ENCODE measurements at places on chromosomes 2 and 18. TPM values are rescaled to one million over a fixed set of nuclear protein-coding genes. Genes with fewer than 3 reads are reported as not detected.

Gene PMAIP1
- total RNA-seq, result 9.9 TPM

Gene SERPINB7
- total RNA-seq, result 0.68 TPM

Gene RBBP8
- 29.4 TPM for total RNA-seq

Gene CACNB4
- total RNA-seq, result 3.3 TPM

Gene CKAP2L
- total RNA-seq, result 8.6 TPM

DNA sequence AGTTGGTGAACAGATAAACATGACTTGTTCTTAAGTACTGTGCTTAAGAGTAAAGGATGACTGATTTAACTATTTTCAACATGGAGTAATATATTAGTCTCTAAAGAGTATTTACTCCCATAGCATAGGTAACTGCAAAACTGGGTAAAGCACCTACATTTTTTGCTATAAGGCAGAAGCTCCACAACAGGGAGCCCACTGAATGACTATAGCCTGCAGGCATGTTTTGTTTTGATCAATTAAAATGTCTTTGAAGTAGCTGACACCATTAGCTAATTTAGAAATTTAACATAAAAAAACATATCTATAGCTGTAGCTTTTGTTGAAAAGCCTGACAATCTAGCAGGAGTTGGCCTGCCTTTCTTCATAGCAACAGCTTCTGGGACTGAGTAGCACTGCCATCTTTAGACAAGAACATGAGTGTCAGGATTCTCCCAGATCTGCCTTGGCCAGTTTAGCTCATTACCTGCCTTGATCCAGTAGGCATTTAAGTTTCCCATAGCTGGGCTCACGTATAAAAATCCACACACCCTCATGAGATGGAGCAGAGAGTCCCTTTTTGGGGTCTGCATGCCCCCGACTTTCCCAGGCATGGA lies 1935.1 kb upstream of the PIK3C3 start:
- no peaks in the 10 kb centered on the region for H3K27me3 ChIP-seq
- H3K4me3 ChIP-seq, result no peak overlapping the region
- H3K27ac ChIP-seq, result no peak overlapping the region
- DNase-seq, result no peak

GRCh38 chr2:113965644-113966043 lies 75.8 kb downstream of the ACTR3 start:
- peaks cover 2% of the 10 kb centered on the region for H3K36me3 ChIP-seq
- DNase-seq, result no peak
- peaks cover 14% of the 10 kb centered on the region for H3K4me1 ChIP-seq
- H3K4me3 ChIP-seq, result no peak overlapping the region
- no peaks in the 10 kb centered on the region for H3K27me3 ChIP-seq
- no peak overlapping the region for H3K27ac ChIP-seq

DNA sequence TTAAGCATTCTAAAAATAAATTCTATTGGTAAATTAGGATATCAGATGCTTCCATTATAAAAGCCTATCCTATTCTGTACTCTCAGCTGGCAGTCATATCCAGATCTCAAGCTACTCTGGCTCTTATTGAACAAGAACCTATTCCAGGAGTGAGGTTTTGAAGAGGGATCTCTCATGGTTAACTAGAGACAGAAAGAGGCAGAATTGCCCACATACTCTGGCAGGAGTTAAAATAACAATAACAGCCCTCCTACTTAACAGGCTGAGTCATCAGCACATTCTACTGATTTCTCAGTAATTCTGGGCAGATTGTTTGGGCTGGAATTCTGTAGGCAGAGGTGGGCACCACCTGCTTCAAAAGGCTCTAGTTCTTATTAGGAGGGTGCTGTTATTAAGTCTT lies 142.0 kb upstream of the UNC80 start:
- no peak overlapping the region for H3K27ac ChIP-seq
- DNase-seq, result no peak
- H3K36me3 ChIP-seq, result no peaks in the 10 kb centered on the region
- no peak overlapping the region for H3K4me3 ChIP-seq
- peaks cover 2% of the 10 kb centered on the region for H3K27me3 ChIP-seq

DNA sequence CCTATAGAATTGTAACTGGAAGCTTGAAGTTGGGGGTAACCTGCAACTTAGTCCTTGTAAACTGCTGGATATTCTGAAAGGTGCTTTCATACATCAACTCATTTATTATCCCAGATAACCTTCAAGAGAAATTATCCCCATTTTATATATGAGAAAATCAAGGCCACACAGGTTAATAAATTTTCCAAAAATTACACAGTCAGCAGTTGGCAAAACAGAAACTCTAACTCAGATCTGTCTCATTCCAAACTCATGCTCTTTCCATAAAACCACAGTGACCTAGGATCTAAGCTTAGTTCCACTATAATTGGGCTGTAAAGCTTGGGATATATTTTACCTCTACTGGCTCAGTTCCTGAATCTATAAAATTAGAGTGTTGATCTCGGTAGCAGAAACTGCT lies 167.6 kb upstream of the DDX18 start:
- H3K4me3 ChIP-seq, result no peak overlapping the region
- peaks cover 20% of the 10 kb centered on the region for H3K27me3 ChIP-seq
- H3K27ac ChIP-seq, result no peak overlapping the region
- no peaks in the 10 kb centered on the region for H3K4me1 ChIP-seq
- no peak for DNase-seq
- no peaks in the 10 kb centered on the region for H3K36me3 ChIP-seq

DNA sequence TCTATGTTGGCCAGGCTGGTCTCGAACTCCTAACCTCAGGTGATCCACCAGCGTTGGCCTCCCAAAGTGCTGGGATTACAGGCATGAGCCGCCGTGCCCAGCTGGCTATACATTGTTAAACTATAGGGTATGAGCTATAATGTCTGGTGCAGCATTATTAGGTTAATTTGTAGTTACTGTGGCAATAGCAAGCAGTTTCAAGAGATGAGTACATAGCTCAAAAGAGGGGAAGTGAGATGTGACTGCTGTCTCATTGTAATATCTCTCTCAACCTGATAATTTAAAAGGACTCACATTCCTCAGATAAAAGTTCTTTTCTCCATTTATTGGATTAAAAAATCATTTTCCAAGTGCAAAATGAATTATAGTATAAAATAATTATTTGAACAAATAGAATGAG lies 116.4 kb downstream of the INO80D start:
- no peak overlapping the region for H3K4me3 ChIP-seq
- H3K4me1 ChIP-seq, result peaks cover 7% of the 10 kb centered on the region
- no peak overlapping the region for H3K27ac ChIP-seq
- H3K36me3 ChIP-seq, result no peaks in the 10 kb centered on the region
- peaks cover 10% of the 10 kb centered on the region for H3K27me3 ChIP-seq

DNA sequence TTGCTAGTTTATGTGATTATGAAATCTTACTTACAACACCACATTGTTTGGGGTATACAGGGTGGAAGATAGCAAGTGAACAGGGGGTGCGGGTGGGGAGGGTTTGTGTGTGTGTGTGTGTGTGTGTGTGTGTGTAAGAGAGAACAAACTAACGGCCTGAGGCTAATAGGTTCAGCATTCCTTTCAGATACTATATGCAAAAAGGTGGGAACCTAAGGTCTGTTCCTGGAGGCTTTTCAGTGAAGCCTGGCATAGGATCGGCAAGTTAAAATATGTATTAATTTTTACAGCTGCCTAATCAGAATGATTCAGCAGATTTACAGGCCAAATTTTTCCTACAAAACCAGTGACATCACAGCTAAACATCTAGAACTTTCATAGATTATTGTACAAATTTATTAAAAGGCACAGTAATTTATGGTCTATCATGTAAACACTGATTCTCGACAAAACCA lies 7.6 kb upstream of the SPDYA start:
- H3K36me3 ChIP-seq, result peaks cover 45% of the 10 kb centered on the region
- peak overlapping the region; percentile 84 for H3K27ac ChIP-seq
- no peak overlapping the region for H3K4me3 ChIP-seq

- no peaks in the 10 kb centered on the region for H3K36me3 ChIP-seq
- H3K4me1 ChIP-seq, result peaks cover 5% of the 10 kb centered on the region
- no peaks in the 10 kb centered on the region for H3K27me3 ChIP-seq
- H3K4me3 ChIP-seq, result no peak overlapping the region
- DNase-seq, result no peak
- no peak overlapping the region for H3K27ac ChIP-seq
Measured at GRCh38 chr2:166803373-166804000, 84.8 kb upstream of the XIRP2 start.

- H3K27me3 ChIP-seq, result no peaks in the 10 kb centered on the region
- no peak overlapping the region for H3K4me3 ChIP-seq
- H3K4me1 ChIP-seq, result no peaks in the 10 kb centered on the region
- DNase-seq, result no peak
- H3K36me3 ChIP-seq, result no peaks in the 10 kb centered on the region
Measured at GRCh38 chr2:142782942-142783443, 94.5 kb upstream of the KYNU start.

GRCh38 chr2:39304729-39305128 lies 61.0 kb upstream of the CDKL4 start:
- no peak overlapping the region for H3K27ac ChIP-seq
- H3K4me1 ChIP-seq, result peaks cover 1% of the 10 kb centered on the region
- peaks cover 22% of the 10 kb centered on the region for H3K36me3 ChIP-seq
- H3K27me3 ChIP-seq, result no peaks in the 10 kb centered on the region
- DNase-seq, result no peak

DNA sequence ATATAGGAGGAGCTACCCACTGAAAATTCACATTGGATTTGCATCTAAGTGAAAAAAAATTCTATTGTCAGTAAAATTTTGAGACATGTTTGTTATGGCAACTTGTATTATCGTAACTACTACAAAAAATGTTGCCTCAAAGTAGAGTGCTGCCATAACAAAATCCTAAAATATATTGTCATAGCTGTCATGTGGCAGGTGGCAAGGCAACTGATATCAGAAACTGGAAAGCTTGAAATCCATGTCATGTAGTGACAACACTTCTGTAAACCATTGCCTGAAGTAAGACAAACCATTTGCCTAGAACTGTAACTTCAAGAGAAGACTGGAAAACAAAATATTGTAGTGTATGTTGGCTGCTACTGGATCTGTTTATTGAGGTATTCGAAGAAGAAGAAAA lies 697.5 kb upstream of the CELF4 start:
- no peak overlapping the region for H3K27ac ChIP-seq
- H3K27me3 ChIP-seq, result no peaks in the 10 kb centered on the region
- H3K4me1 ChIP-seq, result no peaks in the 10 kb centered on the region

DNA sequence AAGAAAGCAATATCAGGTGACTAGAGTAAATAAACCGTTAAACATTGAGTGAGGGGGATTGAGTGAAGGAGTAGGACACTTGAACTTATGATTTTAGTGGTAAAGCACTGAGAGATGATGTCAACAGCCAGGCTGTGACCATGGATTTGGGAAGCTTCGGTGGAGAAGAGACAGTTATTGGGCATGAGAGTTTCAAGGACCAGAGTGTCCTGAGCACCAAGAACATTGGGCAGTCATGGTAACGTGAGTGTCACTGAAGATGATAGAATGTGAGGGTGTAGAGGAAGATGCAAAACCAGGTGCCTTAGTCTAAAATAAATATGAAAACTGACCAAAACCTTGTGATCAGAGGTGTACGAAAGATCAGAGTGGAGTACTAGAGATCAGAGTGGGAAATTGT lies 248.1 kb downstream of the ASXL3 start:
- no peak for DNase-seq
- H3K4me3 ChIP-seq, result no peak overlapping the region
- no peak overlapping the region for H3K27ac ChIP-seq
- H3K27me3 ChIP-seq, result no peaks in the 10 kb centered on the region
- H3K36me3 ChIP-seq, result no peaks in the 10 kb centered on the region

All from mesothelial cell of epicardium (in vitro differentiated cells).